ENCODE measurements at places on chromosomes 12 and 14.

DNA sequence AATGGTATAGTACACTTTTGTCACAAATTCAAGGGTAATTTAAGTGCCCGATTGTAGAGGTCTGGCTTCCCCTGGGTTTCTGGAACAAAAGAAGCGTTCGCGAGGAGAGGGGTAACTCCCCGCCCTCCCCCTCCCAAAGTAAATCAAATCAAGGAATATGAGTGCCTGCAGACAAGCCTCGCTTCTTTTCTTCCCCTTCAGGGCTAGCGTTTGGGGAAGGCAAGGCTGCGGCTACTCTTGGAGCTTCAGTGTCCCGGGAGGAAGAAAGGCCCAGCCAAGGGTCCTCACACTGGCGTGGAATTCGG is 456 bp upstream of the TMPO start:
- DNase-seq = no peak

DNA sequence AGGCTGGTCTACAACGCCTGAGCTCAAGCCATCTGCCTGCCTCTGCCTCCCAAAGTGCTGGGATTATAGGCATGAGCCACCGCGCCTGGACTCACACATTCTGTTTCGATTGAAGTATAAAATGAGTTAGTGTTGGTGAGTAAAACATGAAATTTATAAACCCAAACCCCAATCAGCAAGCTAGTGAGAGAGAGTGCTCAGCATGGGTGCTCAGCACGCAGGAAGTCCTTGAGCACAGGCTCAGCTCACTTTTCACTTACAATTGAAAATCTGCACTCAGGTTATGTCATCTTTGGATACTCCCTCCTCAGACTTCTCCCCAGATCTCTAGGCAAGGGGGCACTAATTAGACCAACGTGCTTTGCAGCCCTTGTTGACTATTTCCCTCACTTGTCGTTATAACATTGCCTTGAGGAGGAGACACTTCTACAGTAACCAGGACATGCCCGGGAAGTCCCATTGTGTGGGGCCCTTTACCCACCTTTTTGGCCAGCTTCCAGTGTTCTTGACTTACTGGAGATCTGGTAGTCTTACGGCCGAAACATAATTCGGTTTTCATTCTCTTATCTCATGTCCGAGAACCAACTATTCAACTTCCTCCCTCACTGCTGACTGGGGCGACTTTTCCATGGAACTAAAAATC is 68.5 kb upstream of the AMN1 start:
- no peak for DNase-seq

DNA sequence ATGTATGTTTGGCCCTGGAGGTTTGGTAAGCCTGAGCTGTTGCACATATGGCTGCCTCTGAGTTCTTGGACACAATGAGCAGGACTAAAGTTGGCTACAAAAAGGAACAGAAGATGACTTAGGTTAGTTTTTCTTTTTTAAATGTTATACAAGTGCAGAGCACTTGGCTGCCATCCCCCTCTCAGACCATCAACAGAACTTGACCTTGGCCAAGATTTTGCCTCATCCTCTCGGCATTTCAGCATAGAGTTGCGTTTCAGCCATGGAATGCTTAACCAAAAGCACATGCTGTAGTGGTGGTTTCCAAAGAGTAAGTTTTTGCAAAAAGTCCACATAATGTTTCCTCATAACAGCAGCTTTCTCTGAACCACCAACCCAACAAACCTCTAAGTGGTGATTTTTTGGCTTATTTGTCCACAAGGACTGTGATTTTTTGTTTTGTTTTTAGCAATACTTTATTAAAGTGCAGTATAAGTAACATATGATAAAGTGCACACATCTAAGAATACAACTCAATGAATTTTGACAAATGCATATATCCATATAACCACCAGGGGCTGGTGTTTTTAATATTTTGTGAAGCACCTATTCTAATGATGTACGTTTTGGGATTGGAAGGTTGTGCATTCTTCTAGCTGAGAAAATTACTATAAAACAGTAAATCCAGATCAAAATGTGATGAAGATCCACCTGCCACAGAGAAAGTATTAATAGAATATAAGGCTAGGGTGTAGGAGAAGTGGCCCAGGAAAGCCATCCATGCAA is 12.1 kb upstream of the GALNT16 start:
- no peak for DNase-seq

DNA sequence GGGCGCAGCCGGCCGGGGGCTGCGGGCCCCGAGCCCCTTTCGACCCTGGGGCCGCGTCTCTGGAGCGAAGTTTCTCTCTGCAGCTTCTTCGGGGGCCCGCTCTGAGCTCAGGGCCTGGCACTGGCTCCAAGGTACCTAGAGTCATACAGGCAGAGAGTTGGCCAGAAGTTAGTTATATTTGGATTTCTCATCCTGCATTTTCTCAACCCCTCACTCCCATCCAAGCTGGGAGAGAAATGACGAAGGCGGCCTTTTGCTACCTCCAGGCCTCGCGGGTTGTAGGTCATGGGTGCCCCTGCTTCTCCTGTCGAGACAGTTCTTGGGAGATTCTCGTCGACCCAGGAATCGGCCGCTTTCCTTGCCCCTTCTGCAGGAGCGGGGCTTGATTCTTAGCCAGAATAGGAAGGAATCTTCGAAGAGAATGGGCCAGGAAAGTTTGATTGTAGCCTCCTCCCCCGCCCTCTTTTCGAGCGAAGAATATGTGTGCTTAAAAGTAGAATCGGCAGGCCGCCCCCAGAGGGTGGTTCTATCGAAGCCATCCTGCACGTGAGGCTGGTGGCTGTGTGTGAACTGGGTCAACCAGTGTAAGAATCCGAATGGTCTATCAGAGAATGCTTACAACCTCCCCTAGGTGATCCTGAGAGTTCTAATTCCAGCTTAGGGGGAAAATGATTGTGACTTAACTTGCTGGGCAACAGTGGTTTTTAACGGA is 785 bp downstream of the MLEC start:
- DNase-seq = no peak

DNA sequence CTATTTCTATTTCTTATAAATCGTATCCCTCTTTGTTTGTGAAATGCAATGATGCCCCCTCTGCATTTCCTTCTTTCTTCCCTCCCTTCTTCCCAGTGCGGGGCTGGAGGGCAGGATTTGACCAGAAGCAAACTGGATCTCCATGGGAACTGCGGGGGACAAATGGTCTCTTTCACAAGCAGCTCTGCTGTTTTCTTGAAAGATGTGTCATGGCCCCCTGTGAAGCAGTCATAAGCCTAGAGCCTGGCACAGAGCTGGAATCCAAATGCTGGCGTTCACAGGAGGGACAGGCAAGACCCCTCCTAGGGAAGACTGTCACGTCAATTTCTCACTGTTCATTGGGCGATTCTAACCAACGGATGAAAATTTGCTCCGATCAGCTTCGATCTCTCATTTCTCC is 203.5 kb upstream of the NOS1 start:
- no peak for DNase-seq

DNA sequence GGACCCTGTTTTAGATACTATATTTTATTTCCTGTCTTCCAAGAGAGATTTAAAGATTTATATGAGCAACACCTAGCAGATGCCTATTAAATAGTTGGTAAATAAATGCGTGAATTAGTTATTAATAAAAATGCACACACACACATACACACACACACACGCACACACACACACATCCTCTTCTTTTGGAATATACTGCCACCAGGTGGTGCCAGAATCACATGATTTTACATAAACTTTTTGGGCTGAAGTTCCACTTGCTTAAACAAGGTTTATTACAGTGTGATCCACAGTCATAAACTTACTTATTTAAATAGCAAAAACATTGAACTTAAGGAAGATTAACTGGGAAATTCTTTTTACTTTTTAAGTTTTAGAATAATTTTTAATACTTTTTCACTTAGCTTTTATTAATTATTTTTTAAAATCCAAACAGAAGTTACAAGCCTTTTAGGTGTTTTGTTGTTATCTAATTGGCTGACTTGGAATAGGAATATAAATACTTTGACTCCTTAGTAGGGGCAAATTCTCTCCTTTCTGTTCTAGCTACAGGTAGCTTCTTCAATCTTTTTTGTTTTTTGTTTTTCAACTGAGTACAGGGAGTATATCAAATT is 17.5 kb downstream of the RAD51B start:
- DNase-seq = no peak

DNA sequence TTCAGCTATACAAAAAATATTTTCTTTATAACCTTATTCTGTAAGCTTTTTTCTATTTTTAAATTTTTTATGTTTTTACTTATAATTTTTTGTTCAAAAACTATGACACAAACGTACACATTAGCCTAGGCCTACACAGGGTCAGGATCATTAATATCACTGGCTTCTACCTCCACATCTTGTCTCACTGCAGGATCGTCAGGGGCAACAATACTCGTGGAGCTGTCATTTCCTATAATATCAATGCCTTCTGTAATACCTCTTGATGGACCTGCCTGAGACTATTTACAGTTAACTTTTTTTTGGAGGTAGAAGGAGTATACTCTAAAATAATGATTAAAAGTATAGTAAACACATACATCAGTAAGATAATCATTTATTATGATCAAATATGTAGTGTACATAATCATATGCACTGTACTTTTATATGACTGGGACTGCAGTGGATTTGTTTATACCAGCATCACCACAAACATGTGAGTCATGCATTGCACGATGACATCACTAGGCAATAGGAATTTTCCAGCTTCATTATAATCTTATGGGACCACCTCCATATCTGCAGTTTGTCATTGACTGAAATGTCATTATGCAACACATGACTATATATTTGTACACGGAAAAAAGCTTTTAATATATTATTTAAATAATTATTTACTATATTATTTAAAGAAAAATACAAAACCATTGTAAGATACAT is 18.5 kb upstream of the PMCH start:
- DNase-seq = no peak

DNA sequence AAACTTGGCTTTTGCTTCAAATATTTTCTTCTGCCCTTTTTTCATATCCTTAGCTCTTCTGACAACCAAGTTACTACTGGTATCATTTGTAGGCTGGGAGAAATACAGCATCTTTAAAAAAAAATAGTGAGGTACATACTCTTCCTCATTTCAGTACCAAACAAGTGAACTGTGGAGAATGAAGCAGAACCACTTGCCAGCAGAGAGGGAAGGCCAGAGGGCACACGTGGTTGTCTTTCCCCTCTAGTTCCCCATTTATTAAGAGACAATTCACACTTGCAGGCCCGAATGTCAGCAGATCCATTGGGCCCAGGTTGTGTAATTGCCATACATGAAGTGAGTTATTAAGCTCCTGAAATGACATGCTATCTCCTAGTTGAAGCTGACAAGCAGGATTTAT is 3.2 kb downstream of the SUSD6 start:
- DNase-seq = no peak

DNA sequence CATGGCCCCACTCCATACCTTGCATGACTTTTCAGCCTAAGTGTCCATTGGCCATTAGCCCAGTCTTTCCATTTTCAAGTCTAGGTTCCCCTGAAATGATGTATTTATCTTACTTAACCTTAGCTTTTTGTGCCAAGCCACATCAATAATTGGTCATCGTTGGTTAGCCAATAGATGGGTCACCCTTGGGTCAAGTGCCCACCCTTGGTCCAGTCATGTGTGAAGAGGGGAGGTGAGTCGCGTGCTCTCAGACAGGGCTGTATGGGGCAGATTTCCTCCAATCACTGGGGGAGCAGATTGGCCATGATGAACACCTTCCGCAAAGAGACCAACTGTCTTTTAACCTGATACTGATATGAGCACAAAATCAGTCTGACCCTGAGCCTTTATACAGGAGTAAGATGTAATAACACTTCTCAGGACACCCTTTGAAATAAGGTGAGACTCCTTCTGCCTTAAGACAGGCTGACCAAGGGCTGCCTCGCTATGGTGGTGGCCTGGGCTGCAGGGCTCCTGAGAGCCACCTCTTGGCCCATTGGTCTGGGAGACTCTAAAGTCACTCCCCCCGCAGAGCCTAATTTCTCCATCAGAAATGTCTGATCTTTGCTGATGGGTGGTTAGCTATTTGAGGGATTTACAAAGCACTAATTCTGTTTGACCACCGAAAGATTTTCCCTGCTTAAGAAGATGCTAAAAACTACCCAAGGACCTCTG is 143.2 kb downstream of the ZFP36L1 start:
- DNase-seq = no peak

DNA sequence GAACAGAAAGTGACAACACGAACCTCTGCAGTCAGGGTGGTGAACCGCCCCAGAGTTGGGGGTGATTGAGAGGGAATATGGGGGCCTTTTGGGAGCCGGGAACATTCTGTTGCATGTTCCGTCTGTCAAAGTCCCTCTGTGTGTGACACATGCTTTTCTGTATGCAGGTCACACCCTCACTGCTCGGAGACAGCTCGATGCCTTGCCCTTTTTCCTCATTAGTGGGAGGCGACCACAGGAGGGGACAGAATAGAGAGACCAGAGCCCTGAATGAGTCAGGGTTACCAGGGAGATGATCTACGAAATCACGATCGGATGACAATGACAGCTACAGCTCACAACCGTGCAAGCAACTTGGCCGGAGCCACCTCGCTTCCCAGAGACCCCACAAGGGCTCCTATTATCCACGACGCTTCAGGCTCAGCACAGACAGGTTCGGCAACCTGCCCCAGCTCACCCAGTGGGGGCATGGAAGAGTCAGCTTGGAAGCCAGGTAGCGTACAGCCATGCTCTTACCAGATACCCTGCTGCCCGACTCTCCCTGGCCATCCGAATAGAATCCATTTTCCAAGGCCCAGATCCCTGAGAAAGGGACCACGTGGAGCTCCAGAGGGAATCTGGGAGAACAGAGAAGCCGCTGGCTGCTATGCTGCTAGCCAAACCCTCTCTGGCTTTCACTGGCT is 38.8 kb downstream of the TESC start:
- no peak for DNase-seq

Data from RWPE2 (cell line).